ENCODE measurements at places on chromosomes 6 and 20. TPM values are rescaled to one million over a fixed set of nuclear protein-coding genes. Genes with fewer than 3 reads are reported as not detected.

C6orf163 gene
- 2.6 TPM for total RNA-seq

CDYL gene
- total RNA-seq, result 56.8 TPM

MOXD1 gene
- total RNA-seq, result not detected

PNLDC1 gene
- total RNA-seq, result not detected

HDGFL1 gene
- total RNA-seq, result not detected

RNF5 gene
- total RNA-seq, result 28.1 TPM

ZNF165 gene
- total RNA-seq, result 10.8 TPM

MLN gene
- total RNA-seq, result not detected

WFDC12 gene
- total RNA-seq, result not detected

TP53TG5 gene
- total RNA-seq, result not detected

HRH3 gene
- not detected for total RNA-seq

- DNase-seq, result no peak
Measured at GRCh38 chr6:154950979-154951344, 44.2 kb upstream of the TIAM2 start.

DNA sequence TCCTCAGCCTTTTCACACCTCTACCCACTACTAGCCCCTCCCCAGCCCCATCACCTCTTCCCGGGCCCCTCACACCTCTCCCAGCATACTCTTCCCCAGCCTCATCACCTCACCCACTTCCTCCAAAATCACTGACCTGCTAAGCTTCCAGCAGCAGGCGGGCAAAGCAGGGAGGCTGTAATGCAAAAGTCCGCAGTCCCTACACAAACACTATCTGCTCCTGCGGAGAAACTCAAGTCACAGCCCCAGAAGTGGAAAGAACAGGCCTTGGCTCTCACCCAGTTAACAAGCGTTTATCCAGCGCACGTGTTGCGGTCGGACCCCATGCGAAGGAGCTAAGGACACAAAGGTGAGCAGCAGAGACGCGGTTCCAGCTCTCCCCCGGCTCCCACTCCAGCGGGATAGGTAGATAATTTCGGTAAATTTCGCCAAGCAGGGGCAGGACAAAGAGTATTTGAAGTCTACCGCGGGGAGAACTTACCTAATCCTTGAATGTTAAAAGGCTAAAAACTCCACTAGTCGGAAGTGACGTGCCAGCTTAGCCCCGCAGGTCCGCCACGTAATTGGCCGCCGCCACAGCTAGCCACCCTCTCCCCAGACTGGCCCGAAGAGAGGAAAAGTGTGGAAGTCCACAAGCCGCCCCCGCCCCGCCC lies 728 bp upstream of the TRIM39 start:
- DNase-seq, result no peak

- DNase-seq, result no peak
Measured at GRCh38 chr20:21289651-21290050, 13.5 kb upstream of the XRN2 start.

- no peak for DNase-seq
Measured at GRCh38 chr20:41300886-41301285, 16.6 kb downstream of the ZHX3 start.

GRCh38 chr6:148398678-148399077 lies 56.0 kb downstream of the SASH1 start:
- DNase-seq, result no peak

DNA sequence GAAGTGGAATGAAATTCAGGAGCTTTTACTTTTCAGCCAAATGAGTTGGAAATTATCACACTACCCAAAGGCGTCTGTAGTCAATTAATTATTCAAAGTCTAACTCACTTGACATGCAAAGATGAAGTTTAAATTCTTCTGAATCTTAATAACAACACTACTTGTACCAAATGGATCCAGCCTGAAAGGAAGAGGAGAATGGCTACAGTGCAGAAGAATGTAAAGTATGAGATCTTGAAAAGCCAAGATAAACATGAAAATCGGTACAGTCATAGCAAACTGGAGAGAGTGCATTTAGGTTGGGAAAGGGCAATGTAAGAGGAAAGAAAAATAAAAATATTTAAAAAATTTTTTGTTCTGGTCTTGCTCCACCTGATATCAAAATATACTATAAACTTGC lies 195.5 kb downstream of the SIM1 start:
- DNase-seq, result peak; percentile 39

DNA sequence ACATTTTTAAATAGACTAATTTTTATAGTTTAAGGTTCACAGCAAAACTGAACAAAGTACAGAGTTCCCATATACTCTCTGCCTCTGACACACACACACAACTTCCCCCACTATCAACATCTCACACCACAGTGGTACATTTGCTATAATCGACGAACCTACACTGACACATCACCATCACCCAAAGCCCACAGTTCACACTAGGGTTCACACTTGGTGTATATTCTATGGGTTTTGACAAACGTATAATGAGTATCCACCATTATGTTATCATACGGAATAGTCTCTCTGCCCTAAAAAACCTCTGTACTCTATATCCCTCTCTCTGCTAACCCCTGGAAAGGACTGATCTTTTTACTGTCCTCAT lies 15.6 kb downstream of the TMEM30A start:
- DNase-seq, result no peak

DNA sequence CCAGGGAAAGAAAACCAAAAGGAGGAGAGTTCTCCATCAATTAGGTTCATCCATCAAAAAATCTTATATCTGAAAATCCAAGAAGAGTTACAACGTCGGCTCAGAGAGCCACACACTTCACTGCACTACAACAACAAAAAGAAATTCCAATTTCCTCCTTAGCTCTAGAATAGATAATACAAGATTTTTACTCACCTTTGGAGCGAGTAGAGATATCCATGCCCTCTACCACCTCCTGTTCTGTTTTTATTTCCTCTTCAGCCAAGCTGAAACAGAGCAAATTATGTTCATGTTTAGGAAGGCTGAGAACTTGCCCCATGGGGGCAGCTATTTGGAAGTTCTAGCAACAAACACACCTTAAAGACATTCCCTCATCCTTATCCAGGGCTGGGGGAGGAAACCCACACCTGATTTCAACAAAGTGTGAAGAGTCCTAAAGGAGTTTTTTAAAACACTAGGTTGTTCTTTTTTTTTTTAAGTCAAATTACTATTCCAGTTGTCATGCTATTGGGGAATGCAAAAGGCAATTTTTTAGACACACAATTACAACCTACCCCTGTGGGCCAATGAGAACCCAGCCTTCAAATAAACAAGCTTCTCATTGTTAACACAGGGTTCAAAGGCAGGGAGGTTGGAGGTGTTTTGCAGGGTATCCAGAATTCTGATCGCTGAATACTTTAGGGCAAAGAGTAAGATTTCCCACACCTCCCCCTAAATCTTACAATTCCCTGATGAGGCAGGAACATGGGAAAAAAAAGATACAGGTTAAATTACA lies 8.7 kb downstream of the ZMYND8 start:
- no peak for DNase-seq

DNA sequence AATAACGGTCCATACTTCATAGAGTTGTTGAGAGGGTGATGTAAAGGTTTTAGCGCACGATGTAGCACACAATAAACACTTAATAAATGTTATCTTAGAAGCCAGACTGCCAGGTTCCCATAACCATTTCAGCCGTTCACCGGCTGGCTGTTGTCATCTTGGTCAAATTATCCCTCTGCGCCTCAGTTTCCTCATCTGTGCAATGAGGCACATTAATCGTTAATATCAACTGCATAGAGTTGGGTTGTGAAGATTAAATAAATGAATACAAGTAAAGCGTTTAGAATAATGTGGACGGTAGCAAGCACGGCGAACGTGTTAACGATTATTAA lies 432 bp upstream of the PSMF1 start:
- no peak for DNase-seq

GRCh38 chr6:142331601-142332000 lies 29.8 kb downstream of the ADGRG6 start:
- no peak for DNase-seq

GRCh38 chr6:56957856-56958255 lies 2.9 kb downstream of the BEND6 start:
- DNase-seq, result no peak

DNA sequence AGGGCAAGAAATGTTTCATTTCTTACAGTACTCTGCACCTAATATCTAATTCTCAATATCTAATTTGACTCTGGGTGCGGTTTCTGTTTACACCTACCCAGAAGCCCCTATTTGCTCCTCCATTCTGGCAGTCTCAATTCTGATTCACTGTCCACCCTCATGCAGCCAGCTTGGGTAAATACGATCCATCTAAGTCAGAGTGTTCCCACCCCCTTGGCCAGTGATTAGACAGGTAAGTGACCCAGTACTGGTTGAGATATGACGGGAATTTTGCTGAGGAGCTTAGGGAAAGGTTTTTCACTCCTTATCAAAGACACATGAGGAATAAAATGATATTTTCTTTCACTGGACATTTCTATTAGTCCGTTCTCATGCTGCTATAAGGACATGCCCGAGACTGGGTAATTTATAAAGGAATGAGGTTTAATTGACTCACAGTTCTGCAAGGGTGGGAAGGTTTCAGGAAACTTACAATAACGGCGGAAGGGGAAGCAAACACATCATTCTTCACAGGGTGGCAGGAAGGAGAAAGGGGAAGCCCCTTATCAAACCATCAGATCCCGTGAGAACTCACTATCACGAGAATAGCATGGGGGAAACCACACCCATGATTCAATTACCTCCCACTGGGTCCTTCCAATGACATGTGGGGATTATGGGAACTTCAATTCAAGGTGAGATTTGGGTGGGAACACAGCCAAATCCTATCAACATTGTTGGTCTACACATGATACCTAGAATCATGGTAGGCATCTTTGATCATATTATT lies 29.4 kb downstream of the GLO1 start:
- DNase-seq, result no peak

DNA sequence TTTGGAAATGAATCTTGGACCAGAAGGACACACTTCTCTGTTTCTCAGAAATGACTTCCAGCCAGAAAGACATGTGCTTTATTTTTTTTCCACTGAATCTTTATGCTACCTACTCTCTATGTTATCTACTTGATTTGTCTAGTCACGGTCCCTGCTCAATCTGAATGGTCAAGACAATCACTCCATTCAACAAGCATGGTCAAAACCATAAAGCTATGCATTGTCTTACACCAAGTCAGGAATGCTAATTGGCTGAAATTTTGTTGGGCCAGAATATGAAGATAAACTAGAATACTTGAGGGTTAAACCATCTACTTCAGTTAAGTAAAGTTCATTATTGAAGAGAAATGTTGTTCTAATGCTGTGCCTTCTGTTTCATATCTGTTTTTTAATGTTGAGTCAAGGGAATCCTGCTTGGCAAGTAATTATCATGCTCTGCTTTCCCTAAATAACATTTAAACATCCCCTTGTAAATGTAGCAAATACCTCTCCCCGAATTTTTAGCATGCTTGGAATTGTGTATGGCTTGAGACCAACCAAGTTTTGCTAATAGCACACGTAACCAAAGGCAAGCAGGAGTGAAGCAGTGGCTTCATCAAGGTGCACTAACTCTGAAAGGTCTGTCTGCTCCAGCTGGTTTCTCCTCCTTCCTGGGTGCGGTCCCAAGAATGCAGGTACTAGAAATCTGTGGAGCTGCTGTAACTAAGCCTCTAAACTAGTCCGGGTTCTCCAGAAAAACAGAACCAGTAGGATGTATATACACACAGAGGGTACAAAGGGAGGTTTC lies 190.3 kb upstream of the CDYL start:
- no peak for DNase-seq

DNA sequence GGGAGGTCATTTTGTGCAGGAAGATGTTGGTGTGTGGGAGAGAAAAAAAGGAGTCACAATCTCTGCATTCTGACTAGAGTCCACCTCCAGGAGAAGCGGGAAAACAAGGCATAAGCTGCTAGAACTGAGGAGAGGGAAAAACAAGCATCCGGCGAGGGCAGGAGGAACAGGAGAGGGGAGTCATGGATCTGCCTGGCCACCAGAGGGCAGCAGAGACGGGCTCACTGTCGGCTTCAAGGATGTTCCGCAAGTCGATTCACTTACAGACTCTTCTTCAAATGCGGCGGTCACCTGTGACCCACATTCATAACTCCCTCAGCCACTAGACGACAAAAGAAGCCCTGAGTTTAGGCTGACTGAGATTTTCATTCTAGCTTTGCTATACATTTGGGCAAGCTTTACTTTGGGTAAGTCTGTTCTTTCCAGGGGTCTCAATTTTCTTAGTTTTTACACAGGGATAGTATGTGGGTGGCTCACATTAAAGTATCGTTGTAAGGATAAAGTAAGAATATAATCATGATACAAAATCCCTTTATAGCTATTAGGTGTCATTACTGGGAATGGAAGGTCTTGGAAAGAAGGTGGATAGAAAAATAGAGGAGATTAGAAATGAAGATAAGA lies 6.6 kb upstream of the BTNL2 start:
- DNase-seq, result peak; percentile 67

- no peak for DNase-seq
Measured at GRCh38 chr20:32339116-32339515, 19.0 kb upstream of the ASXL1 start.

DNA sequence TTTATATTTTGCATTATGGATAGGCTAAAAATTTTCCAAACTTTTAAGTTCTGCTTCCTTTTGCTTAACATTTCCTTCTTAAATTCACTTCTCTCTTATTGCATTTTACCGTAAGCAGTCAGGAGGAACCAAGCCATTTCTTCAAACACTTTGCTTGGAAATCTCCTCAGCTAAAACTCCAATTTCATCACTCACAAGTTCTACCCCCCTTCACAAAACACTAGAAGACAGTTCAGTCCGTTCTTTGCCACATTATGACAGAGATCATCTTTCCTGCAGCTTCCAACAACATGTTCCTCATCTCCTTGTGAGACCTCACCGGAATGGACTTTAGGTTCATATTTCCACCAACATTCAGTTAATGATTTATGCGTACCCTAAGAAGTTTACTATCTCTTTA lies 79.2 kb upstream of the LY86 start:
- no peak for DNase-seq

DNA sequence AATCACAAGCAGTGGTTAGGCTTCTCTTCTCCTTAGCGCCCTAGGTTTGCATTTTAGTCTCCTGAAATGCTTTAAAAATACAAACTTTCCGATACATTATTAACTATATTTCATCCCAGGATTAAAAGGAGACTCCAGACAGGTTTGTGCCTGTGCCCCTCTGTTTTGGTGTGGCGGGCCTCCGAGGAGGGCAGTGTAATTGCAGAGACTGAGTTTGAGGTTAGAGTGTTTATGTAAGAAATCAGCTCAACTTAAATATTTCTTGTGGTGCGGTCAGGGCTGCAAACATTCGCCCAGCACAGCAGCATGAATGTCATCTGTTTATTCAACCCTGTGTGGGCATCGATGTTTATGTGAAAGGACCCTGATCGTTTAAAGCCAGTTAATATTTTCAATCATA lies 130.4 kb upstream of the AKAP12 start:
- DNase-seq, result no peak

- DNase-seq, result peak; percentile 78
Measured at GRCh38 chr6:16136621-16137450, 8.0 kb downstream of the MYLIP start.

- no peak for DNase-seq
Measured at GRCh38 chr20:4635781-4636180, 85.9 kb upstream of the PRND start.

DNA sequence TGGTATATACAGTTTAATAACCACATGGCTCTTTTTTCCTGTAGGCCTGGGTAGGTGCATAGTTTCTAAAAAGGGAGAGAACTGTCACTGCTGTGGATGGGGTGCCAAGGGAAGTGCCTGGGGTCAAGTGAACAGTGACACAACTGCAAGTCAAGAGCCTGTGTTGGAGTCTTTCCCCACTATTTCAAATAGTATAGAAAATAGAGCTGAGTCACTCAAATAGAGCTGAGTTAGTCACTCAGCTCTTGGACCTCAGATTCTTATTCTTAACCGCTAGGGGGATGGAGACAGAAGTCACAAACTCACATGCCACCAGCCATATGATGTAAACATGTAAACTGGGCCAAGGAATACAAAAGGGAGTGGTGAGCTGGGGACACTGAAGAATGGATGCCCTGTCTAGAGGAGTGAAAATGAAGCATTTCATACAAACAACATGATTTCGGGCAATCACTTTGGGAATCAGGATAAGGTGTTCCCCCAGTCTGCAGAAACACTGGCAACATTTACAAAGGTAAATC lies 2.1 kb downstream of the NQO2 start:
- DNase-seq, result peak; percentile 85

Measured in MCF 10A (cell line).